CD4-positive, alpha-beta T cell treated with Interleukin-4 for 1 hour (primary cell): ENCODE measurements at places on chromosomes 6 and 20.

- no peak for DNase-seq
Observed at GRCh38 chr6:99424022-99424421, 1.1 kb downstream of the PNISR start.

DNA sequence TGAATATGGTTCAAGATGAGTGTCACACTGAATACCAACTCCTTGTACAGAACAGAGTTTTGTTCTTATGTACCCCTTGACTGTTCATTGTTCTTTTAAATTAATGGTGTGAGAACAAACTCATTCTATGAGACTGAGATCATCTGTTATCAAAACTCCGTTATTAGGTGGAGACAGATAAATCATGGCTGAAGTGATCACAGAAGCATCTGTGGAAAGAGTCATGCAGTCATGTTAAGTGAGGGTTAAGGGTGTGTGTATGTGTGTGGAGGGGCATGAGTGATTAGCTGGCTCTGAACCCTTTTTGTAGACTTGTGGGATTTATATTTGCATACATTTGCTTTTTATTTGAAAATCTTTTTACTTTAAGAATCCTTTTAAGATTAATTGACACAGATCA lies 24.7 kb downstream of the ADGRG6 start:
- DNase-seq, result no peak

DNA sequence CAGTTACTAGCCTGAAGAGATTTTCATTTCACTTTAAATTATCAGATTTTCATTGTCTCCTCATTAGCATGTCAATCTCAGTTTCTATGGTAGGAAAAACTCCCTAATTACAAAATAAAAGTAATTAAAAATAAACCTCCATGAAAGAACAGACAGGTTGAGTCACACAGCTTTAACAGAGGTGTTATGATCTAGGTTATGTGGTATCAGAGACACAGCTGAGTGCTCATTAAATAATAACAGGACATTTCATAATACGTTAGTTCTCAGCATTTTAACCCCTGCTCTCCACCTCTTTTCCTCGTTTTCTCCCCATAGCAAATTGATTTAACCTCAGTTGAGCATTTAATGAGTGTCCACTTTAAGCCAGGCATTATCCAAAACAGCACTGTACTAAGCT lies 21.9 kb downstream of the TPBG start:
- DNase-seq, result no peak

DNA sequence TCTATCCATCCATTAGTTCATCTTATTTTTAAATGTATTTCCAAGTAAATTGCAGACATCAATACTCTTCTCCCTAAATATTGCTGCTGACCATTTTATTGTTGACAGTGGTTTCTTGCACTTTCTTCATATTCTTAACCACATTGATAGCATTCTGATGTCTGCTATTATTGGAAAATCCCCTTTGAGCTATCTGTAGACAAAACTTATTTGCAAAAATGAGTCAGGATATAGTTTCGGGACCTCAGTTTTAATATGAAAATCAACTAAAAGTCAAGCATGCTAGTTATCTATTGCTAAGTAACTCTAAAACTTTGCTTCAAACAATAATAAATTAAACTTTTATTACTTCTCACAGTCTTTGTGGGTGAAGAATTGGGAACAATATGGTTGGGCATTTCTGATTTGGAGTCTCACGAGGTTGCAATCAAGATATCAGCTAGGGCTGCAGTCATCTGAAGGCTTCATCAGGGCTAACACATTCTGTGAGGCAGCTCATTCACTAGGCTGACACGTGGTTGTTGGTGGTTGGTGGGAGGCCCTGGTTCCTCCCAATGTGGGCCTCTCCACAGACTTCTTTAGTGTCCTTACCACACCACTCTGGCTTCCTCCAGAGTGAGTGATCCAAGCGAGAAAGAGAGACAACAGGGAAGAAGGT lies 32.7 kb downstream of the CD109 start:
- no peak for DNase-seq
